ENCODE measurements at places on chromosomes 4 and X.

DNA sequence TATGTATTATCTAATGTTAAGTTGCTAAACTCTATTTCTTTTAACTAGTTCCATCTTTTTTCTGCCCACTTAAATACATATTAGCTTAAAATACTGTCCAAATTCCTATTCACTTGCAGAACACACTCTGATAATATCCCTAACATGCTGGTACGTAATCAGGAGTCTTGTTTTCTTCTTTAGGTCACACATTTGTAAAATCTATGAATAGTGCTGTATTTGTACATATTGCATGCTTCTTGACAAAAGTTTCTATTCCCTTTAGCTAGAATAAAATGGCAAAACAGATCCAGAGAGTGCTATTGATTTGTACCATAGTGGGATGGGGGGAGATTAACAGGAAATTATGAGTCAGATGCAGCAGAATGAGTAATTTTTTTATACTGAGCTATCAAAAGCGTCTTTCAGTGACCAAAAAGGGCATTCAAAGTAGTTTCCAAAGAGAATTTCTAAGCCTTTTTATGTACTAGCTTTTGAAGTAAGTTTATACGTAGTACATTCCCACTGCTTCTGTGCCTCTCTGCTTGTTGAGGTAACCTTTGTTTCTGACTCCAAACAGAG is 126.5 kb downstream of the PTPN13 start:
- no peak for DNase-seq

DNA sequence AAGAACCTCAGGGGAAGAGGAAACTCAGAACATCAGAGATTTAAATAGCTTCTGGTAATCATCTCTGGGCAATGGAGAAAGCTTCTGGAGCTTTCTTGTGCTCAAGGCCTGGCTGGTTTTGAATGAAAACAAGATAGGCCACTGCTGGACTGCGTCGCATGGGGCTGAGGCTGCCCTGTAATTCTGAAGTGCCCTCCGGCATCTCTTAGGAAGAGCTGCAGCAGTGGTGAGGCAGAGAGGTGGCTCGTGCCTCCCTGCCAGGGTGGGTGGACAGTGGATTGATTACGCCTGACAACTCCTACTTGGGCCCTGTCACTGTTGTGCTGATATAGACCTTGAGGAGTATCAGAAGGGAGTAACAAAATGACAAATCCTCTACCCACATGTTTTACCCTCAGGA is 279.7 kb downstream of the NR3C2 start:
- DNase-seq, result no peak

GRCh38 chrX:13373027-13373426 is 53.2 kb upstream of the ATXN3L start:
- DNase-seq, result no peak

- DNase-seq, result no peak
These were observed 230.9 kb downstream of the SOWAHB start for GRCh38 chr4:76666944-76667532.

DNA sequence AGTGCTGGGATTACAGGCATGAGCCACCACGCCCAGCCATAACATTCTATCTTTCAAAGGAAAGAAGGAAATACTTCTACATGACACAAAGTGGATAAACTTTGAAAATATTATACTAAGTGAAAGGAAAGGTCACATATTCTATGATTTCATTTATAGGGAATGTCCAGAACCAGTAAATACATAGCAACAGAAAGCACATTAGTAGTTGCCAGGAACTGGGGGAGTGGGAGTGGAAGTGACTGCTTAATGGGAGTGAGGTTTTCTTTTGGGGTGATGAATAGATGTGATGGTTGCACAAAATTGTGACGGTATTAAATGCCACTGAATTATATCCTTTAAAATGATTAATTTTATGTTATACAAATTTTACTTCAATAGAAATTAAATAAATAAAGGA is 95.7 kb upstream of the IL15 start:
- DNase-seq, result no peak

DNA sequence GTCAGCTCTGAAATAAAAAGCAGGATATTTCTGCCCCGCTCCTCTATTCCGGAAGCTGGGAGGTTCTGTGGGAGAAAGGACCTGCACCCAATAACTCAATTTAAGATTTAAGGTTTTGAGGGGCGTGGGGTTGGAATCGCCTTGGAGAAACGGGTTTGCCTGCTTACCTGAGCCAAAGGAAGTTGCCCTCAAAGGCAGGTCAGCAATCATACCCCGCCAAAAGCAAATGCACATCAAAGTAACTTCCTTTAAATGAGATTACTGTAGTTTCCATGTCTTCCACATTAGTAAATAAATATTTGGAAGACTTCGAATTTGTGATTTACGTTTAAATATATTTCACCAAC is 978 bp upstream of the HS3ST1 start:
- DNase-seq, result no peak

- DNase-seq, result no peak
These were observed 94.4 kb downstream of the NWD2 start for GRCh38 chr4:37338972-37339371.

DNA sequence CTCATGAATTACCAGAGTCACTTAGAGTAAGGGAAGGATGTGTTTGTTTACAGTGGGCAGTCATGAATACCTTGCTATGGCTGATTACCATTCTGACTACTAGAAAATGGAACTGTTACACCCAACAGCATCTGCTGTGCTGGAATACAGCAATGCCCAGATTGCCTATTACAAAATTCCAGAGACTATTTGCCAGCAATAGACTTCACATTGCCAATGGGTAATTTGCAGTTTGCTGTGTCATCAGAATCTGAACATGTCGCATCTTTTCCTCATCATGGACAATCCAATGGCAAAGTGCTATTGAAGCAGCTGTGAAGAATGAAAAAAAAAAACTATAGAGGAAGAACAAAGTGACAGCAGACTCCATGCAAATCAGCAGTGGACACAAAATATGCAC is 356.6 kb downstream of the CXXC4 start:
- DNase-seq, result no peak

GRCh38 chr4:147984065-147984777 is 252.3 kb downstream of the ARHGAP10 start:
- DNase-seq, result no peak

GRCh38 chrX:23870041-23870440 is 37.7 kb downstream of the APOO start:
- DNase-seq, result no peak

GRCh38 chr4:110867251-110867960 is 244.5 kb upstream of the PITX2 start:
- no peak for DNase-seq

DNA sequence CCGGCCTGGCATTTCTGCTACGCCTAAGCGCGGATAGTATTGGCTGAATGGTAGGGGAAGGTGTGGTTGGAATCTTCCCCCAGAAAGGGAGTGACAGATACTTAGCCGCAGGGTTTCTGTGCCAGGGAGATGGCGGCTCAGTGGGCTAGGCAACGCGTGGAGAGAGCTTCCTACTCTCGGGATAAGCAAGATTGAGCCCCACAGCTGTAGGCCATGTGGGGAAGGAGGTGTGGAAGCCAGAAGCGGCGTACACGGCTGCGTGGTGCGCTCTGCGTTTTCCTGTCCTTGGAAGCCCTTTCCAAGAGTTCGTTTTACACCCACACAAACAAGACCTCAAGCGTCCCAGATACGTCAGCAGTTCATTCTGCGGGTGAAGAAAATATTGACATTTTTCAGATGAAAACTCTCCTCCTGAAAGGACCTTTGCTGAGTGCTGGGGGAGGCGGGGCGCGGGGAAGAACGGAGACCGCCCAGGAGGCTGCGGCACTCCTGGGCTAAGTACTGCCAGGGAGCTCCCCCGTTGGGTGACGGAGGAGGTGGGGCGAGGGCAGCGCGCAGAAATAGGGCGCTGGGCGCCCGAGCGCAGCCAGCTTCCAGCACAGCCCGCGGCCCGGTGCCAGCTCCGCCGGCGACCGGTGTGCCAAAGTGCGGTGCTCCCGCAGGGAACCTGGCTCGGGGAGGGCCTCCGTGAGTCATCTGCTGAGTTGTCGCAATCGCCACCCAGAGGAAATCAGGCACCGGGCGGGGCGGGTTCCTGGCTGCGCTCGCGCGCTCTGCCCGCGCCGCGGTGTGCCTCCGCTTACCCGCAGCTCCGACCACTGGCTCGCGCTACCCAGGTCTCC is at the start of gene GPAT3:
Gene GPAT3, plus strand, starts transcription at position 589 of the 842 bp plus-strand sequence. CDS start 515 bp downstream, outside the sequence.
- DNase-seq, result peak; percentile 26

GRCh38 chrX:110114260-110114776 is 111.4 kb downstream of the TMEM164 start:
- no peak for DNase-seq

GRCh38 chr4:6761649-6762615 is 20.6 kb upstream of the KIAA0232 start:
- peak; percentile 73 for DNase-seq
